Prostate gland (tissue), 2 donors: ENCODE measurements at places on chromosomes 4 and X. TPM values are rescaled to one million over a fixed set of nuclear protein-coding genes. Genes with fewer than 3 reads are reported as not detected.

- no peak for DNase-seq
Measured at GRCh38 chrX:46236411-46236810, 308.8 kb downstream of the ZNF674 start.

- no peak for DNase-seq
Measured at GRCh38 chr4:73730292-73730691, 10.1 kb upstream of the CXCL8 start.

- peak; percentile 55 for DNase-seq
Measured at GRCh38 chrX:40012039-40012867, 85.5 kb downstream of the BCOR start.

DNA sequence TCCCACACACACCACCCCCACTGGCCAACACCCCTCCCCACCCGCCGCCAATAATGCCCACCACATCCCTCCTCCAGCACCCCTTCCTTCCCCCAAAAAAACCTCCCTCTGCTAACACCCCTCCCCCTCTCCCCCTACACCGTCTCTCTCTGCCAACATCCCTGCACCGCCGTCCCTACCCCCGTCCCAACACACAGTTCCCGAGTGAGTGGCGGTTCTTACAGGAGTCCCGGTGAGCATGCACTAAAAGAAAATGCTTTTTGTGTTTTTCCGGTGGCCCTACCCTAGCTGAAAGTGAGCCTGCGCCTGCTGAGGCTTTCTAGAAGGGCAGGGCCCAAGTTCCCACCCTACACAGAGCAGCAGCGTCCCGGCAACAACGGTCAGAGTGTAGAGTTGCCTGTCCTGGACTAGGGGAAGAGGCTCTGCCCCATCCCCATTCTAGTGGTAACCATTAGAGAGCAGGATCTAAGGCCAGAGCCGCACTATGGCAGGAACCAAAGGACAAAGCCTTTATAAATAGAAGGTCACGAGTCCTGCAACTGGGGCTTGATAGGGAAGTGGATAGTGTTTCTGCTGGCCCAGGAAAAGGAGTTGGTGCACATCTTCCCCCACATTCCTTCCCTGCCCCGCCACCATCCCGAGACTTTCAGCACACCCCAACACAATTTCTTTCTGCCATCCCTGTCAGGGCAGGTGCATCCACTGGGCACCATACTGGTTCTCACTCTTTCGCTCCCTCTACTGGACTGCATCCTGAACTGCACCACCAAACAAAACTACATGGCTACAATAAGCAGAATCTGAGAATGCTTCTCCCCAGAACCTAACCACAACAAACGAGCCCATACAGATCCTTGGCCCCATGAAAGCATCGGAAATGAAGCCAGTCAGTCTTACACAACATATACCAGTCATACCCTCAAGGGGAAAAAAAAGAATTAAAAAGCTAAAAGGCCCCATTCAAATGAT lies 78.1 kb upstream of the PAGE3 start:
- DNase-seq: no peak

DNA sequence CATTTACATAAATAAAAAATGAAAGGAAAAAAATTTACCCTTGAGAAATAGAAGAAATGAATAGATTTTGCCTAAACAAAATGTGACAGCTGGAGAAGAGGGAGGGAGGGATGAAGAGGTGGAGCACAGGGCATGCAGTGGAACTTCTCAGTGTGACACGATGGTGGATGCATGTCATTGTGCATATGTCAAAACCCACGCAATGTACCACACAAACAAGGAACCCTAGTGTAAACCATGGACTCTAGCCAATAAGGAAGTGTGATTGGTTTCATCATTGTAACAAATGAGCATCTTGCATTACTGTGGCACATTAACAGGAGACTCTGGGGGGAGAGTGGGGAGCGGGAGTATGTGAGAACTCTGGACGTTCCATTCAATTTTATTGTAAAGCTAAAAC lies 58.6 kb downstream of the GATB start:
- no peak for DNase-seq

GRCh38 chr4:124943938-124944337 lies 231.4 kb upstream of the ANKRD50 start:
- no peak for DNase-seq

GRCh38 chr4:138938366-138938690 lies 77.3 kb upstream of the NOCT start:
- no peak for DNase-seq

- DNase-seq: no peak
Measured at GRCh38 chrX:81206476-81206875, 4.6 kb downstream of the SH3BGRL start.

DNA sequence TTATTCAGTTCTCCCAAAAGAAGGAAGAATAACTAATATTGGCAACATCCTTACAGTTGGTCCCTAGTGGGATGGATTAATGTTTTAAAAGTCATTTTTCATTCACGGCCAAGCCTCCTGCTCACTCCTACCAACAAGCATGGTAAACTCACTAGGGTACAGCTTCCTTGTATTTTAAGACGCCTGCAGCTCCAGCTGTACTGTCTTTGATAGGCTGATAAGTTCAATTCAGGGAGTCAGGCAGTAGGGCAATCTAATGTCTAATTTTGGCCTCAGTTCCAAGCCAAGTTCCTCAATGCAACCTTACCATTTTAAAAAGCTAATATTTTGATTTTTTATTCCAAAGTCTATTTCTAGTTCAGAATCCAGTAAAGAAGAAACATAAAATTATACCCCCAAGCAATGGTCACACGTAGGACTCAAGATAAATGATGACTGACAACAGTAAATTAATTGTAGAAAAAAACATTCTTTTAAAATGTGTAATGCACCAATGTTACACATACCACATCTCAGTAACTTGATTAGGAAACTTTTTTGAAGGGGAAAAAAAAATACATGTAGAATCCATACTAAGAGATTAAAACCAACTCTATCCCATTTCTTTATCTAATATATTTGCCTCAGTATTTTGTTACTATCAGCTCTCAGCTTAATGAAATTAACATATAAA lies 9.3 kb downstream of the LCORL start:
- no peak for DNase-seq

GRCh38 chrX:26871967-26872366 lies 591.2 kb downstream of the PPP4R3C start:
- DNase-seq: no peak

DNA sequence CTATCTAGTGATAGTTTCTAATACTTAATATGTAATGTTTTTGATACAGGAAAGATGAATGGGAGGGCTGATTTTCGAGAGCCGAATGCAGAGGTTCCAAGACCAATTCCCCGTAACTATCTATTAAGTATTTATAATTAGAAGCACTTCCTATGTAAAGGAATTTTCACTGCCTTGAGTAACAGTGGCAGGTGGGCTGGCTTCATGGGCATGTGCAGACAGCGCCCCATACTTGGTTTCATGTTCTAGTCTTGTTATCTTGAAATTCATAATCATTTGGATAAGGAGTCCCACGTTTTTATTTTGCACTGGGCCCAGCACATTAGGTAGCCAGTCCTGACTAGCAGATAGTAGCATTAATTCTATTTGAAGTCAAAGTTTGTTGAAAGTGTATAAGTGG lies 1.7 kb downstream of the OCIAD1 start:
- DNase-seq: no peak

GRCh38 chr4:82799006-82799881 lies 648 bp upstream of the SCD5 start:
- DNase-seq: peak; percentile 58

GRCh38 chr4:24117975-24118374 lies 228.1 kb upstream of the PPARGC1A start:
- no peak for DNase-seq

GRCh38 chrX:33415459-33415858 lies 204.1 kb upstream of the DMD start:
- no peak for DNase-seq

GRCh38 chrX:78748846-78749245 lies 1.3 kb downstream of the LPAR4 start:
- DNase-seq: no peak

DNA sequence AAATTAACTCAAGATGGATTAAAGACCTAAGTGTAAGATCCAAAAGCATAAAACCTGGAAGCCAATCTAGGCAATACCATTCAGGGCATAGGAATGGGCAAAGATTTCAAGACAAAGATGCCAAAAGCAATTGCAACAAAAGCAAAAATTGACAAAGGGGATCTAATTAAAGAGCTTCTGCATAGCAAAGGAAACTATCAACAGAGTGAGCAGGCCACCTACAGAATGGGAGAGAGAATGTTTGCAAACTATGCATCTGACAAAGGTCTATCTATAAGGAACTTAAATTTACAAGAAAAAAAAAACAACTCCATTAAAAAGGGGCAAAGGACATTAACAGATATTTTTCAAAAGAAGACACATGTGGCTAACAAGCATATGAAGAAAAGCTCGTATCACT lies 171.9 kb downstream of the RAB28 start:
- DNase-seq: no peak

DNA sequence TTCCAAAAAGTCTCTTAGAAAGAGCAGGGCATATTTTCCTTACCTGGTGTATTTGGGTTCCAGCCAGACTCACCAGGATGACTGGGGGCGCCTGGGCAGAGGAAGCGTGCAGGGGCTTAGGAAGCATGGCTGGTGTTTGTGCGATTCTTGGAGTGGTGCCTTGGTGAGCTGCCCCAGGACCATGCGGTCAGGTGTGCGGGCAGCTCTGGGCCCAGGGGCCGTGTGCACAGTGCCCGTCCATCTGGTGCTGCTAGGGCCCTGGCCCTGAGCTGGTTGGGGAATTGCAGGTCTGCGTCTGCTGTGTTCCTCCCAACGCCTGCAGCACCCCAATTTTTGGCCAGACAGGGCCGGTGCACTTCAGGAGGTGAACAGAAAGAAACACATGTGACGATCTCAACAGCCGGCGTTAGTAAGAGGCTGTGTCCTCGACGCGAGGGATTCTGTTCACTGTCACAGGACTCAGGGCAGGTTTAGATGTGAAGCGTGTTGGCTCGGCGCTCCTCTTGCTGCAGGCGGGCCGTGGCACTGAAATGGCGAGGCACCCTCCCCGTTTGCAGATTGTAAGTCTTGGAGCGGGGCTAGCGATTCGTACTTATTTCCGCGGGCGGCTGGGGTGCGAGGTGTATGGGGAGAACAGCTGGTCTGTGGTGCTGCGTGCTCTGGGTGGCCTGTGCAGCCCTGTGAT lies 15.2 kb downstream of the RGS12 start:
- no peak for DNase-seq

DNA sequence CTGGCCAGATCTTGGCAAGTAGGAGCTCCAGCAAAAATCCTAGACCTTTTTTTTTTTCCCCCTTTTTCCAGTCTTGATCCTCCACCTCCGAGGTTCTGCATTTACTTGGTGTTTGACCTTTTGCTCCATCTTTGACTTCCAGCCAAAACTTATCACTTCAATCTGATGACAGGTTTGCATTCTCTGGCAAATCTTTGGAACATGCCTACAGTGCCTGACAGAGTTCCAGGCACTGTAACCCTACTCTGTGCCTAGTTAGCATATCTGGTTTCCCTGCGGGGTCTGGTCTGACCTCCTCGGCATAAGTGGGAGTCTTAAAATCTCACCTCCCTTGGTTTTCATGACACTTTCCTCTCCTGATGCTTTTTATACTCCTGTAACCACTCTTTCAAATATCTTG lies 39.4 kb upstream of the NR3C2 start:
- DNase-seq: no peak

GRCh38 chr4:180932370-180933001 lies 1310.7 kb upstream of the TENM3 start:
- no peak for DNase-seq

DNA sequence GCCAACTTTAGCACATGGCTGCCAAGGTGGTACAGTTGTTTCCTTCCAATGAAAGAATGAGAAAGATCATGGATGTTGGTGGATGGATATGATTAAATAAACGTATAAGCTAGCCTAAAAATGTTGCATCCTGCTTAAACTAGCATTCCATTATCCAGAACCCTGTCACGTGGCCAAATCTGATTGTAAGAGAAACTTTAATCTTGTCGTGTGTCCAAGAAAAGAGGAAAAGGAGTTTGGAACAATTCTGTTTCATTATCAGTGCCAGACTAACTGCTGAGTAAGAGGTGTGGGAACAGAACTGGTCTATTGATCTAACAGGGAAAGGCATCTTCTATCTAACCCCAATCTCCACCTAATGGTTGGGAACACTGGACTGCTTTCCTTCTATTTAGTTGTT lies 325.2 kb upstream of the BMP3 start:
- no peak for DNase-seq

DNA sequence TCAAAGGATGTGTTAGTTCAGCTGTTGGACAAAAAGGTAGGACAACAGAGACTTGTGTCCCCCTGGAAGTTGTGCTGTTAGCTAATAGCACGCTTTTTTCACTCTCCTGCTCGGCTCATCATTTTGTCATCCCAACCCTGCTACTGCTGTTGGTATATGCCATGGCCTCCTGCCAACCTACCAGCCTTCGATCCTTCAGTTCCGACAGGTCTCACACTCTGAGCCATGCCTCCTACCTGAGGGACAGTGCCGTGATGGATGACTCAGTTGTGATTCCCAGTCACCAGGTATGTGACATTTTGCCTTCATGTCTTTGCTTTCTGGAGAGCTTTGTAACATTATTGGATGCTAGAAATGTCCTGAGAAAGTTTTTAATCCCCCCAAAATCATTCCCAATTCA lies 268.1 kb downstream of the ANK2 start:
- no peak for DNase-seq

GRCh38 chr4:122156819-122157218 lies 4.7 kb downstream of the BLTP1 start:
- DNase-seq: no peak

DNA sequence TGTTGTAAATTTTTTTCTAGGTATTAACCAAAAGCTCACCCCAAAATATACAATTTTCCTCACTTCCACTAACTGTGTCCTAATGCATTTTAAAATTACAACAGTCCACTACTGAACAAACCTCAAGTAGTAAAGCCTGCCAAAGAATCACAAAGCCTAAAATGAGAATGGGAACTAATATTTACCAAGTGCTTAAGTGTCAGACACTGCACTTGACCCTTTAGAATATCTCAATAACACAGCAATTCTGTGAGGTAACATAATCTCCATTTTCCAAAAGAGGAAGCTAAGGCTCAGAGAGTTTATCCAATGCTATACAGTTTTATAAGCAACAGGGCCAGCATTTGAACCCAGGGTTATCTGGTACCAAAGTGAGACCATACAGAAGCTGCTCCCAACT lies 4.9 kb downstream of the SLC9A7 start:
- DNase-seq: no peak

GRCh38 chr4:38567457-38567856 lies 96.5 kb upstream of the KLF3 start:
- DNase-seq: no peak

DNA sequence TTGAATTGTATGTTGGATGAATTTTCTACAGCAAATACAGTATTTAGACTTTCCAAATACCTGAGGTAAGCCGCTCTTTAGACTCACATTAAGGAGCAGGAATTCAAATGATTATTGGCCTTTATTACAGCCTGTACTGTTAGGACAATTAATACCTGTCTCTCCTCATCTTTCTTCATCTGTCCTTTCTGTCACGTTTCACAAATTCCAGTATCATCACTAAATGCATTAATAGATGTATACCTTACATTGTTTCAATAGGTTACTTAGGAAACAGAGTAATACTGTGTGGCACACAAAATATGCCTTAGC lies 1.2 kb downstream of the FAM241A start:
- DNase-seq: no peak

GRCh38 chrX:37854148-37854547 lies 6.8 kb upstream of the DYNLT3 start:
- no peak for DNase-seq

Gene GAGE12J
- total RNA-seq: not detected

Gene MGAT4D
- total RNA-seq: 3.2 TPM

Gene AMOT
- total RNA-seq: 27.9 TPM

Gene SERTM2
- total RNA-seq: 10.7 TPM

Gene CYTL1
- 2.2 TPM for total RNA-seq

Gene SPIN3
- 17.3 TPM for total RNA-seq

Gene NUP54
- 31.7 TPM for total RNA-seq

Gene CT45A1
- total RNA-seq: not detected

Gene CLDN22
- not detected for total RNA-seq

Gene MND1
- 7.9 TPM for total RNA-seq

Gene TRIML2
- not detected for total RNA-seq
